ENCODE measurements at places on chromosomes 7 and 10. TPM values are rescaled to one million over a fixed set of nuclear protein-coding genes. Genes with fewer than 3 reads are reported as not detected.

The HECTD2 gene
- total RNA-seq = 6.0 TPM

The ODAD2 gene
- total RNA-seq = 0.60 TPM

The SFMBT2 gene
- total RNA-seq = 0.65 TPM

GRCh38 chr10:88190123-88190522 lies 326.7 kb downstream of the PTEN start:
- DNase-seq = no peak

- DNase-seq = no peak
These were observed 53.9 kb upstream of the SFMBT2 start for GRCh38 chr10:7464691-7465090.

GRCh38 chr7:127899411-127899810 lies 131.8 kb downstream of the LRRC4 start:
- DNase-seq = no peak

DNA sequence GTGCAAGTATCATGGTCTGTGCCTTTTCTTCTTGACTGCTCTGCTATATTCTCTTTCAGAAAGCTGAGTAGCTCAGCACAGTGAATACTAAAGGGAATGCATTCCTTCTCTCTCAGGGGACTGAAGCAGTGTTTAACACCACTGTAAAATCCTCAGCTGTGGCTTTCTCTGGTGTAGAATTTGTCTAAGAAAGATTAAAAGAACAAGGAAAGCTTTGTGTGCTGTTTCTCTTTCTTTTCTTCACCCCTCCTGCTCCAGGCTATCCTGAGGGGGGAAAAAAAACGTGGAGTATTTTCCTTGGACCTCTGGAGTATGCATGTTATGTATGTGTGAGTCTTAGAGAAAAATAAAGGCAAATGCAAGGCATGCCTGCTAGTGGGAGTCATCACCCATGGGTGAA lies 383.9 kb downstream of the AUTS2 start:
- DNase-seq = no peak

The NEBL gene
- 4.4 TPM for total RNA-seq

- no peak for DNase-seq
These were observed 146.2 kb upstream of the NFE2L3 start for GRCh38 chr7:26005683-26006410.

- DNase-seq = no peak
These were observed 91.6 kb downstream of the MICALL2 start for GRCh38 chr7:1367501-1368183.

DNA sequence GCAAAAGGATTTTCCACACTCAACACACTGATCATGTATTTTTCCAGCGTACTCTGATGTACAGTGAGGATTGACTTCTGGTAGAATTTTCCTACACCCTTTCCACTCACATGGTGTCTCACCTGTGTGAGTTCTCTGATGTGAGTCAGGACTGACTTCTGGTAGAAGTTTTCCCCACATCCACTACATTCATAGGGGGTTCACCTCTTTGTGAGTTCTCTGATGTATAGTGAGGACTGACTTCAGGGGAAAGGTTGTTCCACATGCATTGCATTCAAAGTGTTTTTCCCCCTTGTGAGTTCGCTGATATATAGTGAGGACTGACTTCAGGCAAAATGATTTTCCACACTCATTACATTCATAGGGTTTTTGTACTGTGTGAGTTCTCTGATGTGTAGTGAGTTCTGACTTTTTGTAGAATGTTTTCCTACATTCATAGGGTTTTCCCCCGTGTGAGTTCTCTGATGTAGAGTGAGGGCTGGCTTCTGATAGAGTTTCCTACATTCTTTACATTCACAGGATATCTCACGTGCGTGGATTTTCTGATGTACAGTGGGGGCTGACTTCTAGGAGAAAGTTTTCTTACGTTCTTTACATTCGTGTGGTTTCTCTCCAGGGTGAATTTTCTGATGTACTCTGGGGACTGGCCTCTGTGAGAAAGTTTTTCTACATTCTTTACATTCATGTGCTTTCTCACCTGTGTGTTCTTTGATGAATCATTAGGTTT lies 146.5 kb downstream of the GLRX3 start:
- DNase-seq = no peak

DNA sequence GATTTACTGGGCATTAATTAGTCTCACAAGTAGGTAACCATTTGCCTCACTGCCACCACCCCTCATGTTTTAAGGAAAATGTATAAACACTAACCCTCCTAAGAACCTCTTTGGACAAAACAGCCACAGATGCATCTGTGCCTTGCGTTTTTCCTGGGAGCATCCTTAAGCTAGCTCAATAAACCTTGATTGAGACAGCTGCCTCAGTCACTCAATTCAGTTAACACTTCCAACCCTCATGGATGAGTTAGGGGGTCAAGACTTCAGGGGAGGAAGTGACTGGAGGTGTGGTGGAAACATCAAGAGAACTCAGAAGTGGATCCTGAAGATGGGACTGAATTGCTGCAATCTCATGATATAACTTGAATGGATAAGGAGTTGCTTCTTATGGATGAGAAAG lies 31.5 kb downstream of the CUL2 start:
- no peak for DNase-seq

The SUN3 gene
- not detected for total RNA-seq

The MRC1 gene
- 148 TPM for total RNA-seq

The FAM25G gene
- not detected for total RNA-seq

DNA sequence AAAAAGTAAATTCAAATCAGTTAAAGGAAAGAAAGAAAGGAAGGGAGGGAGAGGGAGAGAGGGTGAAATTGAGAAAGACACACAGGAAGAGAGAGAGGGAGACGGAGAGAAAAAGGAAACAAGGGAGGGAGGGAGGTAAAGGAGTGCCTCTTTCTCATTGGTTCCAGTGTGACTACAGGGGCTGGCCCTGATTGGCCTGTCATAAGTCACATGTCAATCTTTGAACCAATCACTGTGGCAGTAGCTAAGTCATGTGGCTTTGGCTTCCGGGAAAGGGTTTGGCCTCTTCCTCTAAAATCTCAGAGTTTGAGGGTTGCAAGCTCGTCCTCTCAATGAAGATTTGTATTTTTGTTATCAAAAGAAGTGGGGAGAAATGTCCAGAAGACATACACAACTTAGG lies 150.2 kb downstream of the RAB11FIP2 start:
- DNase-seq = no peak

DNA sequence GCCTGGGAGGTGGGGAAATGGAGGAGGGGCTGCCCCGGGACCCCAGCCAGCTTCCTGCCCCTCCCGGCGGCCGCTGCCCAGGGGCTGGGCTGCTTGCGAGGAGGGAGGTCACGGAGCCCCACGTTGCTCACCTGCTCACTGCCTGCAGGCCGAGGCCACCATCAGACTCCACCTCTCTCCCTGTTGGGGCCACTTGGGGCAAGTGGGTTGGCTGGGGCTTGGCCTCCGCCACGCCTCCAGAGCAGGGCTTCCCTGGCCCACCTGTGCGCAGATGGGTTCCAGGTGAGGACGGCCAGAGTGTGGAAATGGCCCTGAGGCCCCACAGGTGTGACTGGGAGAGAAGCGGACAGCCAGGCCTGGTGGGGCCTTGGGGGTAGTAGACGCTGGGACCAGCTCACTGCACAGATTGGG lies 82.8 kb upstream of the DIP2C start:
- no peak for DNase-seq

- no peak for DNase-seq
These were observed 22.6 kb upstream of the SLF2 start for GRCh38 chr10:100890141-100890672.

DNA sequence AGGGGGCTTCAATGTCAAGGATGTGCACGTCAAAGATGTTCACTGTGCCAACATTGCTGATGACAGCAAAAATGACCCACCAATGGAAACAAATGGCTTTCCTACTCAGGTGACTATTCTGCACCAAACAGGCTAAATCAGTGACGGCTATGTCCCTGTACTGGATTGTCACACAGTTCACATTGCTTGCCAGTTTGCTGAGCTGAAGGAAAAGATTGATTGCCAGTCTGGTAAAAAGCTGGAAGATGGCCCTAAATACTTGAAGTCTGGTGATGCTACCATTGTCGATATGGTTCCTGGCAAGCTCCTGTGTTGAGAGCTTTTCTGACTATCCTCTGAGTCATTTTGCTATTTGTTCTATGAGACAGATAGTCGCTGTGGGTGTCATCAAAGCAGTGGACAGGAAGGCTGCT lies 202.2 kb upstream of the ETV1 start:
- no peak for DNase-seq

The CDK14 gene
- 1.6 TPM for total RNA-seq

The ARHGEF5 gene
- total RNA-seq = 0.22 TPM

DNA sequence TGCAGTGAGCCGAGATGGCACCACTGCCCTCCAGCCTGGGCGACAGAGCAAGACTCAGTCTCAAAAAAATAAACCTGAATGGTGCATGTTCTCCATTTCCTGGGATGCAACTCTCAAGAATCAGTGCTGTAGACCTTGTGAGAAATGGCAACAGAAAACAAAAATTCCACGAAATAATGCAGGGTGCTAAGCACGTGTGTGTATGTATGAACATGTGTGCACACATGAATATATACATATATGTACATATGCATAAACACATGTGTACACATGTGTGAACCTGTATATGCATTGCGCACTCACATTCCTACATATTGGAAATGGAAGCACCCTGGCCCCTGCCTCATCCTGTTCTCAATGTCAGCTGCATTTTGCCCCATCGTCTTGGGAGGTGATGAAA lies 548.5 kb downstream of the TCERG1L start:
- no peak for DNase-seq

The TUBAL3 gene
- not detected for total RNA-seq

GRCh38 chr10:128958834-128959690 lies 508.0 kb upstream of the MGMT start:
- no peak for DNase-seq

- no peak for DNase-seq
These were observed 57.3 kb upstream of the SMIM30 start for GRCh38 chr7:113175525-113176104.

DNA sequence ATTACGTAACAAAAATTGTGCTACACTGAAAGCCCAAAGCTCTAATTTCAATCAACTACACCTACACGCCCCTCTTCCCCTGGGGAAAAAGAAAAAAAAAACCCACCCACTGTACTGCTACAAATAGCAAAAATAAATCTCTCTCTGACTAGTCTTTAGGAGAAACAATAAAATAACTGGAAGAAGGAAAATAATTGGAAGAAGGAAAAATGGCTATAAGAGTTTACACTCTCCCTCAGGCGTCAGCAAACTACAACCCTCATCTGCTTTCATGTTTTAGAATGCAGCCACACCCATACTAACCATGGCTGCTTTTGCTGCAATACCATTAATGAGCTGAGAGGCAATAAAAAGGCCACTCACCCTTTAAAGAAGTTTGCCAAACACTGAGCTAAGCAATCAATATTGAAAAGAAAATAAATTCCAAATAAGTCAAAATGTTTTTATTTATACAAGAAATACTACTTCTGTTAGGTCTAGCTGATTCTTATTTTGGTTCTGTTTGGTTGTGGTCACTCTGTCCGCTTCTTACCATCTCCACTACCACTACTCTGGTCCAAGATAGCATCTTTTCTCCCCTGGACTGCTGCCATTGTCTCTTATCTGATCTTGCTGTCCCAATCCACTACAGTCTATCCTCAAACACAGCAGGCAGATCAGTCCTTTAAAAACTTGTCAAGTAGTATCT lies 3.8 kb downstream of the MINDY3 start:
- DNase-seq = no peak

The SKAP2 gene
- total RNA-seq = 9.6 TPM

- no peak for DNase-seq
These were observed 34.2 kb upstream of the SH2B2 start for GRCh38 chr7:102252366-102252982.

The CLEC5A gene
- not detected for total RNA-seq

DNA sequence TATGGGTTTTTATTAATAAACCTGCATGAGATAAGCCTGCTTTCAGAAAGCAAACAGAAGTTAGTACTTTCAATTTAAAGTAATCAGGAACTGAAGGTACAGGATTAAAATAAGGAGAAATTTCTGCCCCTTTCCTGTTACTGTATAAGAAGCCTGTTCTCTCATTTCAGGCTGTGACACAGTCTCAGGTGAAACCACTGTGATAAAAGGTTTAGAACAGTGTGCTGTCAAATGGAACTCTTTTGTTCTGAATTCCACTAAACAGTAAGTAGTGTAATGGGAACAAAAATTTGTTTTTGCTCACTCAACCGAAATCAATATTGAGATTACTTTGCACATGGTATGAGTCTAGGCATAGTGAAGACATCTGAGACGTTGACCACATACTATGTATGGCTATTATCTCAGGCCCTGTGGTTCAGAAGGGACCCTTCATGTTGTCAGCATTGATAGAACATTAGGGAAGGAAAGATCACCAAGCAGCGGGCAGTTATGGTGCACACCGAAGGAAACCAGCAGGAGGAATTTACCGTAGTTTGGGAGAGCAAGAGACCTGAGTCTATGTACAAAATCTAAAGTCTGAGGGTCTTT lies 14.9 kb downstream of the HEPACAM2 start:
- DNase-seq = no peak

- DNase-seq = peak; percentile 79
These were observed 33.3 kb downstream of the FOXK1 start for GRCh38 chr7:4715410-4715776.

DNA sequence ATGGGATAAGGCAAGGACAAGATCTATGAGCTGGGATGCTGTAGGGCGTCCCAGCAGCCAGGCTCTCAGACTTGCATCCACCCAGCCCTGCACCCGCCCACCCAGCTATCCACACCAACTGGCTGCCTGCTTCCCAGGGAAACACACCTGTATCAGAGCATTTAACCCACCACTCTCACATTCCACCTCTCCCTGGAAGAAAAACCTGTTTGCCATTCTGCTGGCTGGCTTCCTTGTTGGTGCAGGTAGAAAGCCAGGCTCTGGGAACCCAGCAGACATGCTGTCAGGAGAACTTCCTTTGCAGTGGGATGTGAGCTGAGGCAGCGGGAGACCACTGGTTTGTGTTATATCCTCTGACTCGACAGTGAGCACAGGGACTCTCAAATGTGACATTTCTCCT lies 67.0 kb downstream of the FAM241B start:
- DNase-seq = no peak

The GTF2I gene
- 107 TPM for total RNA-seq

GRCh38 chr7:34837801-34838201 lies 179.8 kb downstream of the NPSR1 start:
- DNase-seq = no peak

The ST8SIA6 gene
- 0.87 TPM for total RNA-seq

DNA sequence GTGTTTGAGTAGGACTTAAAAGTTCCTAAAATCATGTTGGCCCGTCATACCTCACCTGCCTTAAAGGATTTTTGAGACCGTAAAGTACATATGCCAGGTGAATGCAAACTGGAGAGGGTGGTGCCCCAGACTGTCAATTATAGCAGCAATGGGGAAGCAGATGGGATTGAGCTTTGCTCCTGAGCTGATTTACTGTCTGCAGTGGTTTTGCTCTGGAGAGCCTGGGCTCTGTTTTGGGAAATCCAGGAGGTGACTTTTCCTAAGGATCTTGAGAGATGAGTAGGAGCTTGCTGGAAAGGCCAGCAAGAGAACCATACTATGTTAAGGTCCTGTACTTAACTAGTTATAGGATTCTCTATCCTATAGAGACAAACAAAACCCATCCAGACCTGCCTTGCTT lies 43.0 kb downstream of the COL13A1 start:
- no peak for DNase-seq

GRCh38 chr10:77189075-77189474 lies 448.5 kb downstream of the KCNMA1 start:
- no peak for DNase-seq

Measured in lung microvascular endothelial cell (primary cell).